ENCODE measurements at places on chromosomes 6 and 20.

- DNase-seq = no peak
Observed at GRCh38 chr6:80469977-80470376, 363.5 kb downstream of the BCKDHB start.

- no peak for DNase-seq
Observed at GRCh38 chr6:94394822-94395221, 975.5 kb upstream of the EPHA7 start.

DNA sequence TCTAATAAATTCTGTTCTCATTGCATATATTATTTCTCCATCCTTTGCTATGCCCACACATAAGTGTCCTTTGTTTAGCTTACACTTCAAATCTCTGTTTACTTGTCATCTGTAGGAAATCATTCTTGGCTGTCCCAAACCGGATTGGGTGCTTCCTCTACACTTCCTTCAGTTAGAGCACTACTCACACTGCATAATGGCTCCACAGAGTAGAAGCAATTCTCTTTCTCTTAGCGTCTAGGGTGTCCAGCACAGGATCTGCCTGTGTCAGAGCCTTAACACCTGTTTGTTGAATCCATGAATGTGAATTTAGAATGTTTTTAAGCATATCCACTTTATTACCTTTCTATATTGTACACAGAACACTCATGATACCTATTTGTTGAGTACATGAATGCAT is 87.0 kb upstream of the BMP2 start:
- DNase-seq = no peak

GRCh38 chr20:61985096-61985495 is 80.6 kb downstream of the TAF4 start:
- DNase-seq = no peak

- DNase-seq = no peak
Observed at GRCh38 chr20:57678340-57678739, 31.5 kb downstream of the PMEPA1 start.

DNA sequence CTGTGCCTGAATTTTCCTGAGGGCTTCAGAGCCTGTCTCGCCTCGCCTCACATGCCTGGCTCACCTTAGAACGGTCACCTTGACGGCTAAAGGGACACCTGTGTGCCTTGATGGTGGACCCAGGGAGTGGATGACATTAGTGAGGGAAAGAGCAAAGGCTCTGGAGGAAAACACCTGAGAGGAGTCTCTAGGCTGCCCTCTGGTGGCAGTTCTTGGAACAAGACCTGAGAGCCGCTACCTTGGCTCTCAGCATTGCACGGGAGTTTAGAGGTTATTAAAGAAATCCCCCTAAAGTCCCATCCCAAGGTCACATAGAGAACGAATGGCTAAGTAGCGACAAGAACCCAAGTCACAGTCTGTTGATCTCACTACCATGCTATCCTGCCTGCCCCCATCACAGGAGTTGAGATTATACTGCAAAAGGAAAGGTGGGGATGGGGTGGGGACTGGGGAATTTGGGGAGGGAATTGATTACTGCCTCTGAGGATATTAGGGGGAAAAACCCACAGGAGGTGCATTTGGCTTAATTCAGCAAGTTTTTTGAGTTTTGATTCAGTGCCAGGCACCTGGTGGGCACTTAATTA is 7.9 kb upstream of the CDSN start:
- peak; percentile 36 for DNase-seq

DNA sequence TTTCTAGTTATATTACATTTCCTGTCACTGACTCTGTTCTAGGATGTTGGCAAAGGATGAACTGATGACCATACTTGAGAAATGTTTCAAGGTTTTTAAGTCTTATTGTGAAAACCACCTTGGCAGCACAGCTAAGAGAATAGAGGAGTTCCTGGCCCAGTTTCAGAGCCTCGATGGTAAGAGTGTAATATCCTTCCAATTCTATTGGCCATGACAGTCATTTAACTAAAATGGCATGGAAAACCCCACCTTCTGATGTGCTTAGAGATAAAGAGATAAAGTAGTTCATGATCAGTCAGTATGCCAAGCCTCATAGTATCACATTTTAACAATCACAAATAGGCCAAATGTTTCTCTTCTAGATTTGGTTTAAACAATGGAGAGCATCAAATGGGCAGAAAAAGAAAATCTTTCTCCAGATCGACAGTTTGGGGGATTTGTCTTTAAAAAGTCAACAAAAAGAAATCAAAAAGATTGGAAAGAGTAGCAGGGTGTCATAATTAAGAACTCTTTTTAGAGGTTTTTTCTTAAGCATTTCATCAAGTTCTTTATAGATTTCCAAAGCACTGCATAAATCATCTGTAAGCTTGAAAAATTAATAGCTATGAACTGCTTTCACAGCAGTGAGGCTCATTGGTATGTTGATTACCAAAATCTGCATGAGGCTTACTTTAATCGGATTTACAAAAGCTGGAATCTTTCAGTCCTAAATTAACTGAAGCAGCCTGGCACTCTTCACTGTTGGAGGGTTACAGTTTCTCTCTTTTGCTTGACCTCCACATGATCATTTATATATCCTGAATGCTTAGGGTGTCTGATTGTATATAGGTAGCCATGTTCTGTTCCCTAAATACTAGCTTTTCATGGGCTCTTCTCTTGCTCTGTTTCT is 48.7 kb downstream of the AKIRIN2 start:
- DNase-seq = no peak

DNA sequence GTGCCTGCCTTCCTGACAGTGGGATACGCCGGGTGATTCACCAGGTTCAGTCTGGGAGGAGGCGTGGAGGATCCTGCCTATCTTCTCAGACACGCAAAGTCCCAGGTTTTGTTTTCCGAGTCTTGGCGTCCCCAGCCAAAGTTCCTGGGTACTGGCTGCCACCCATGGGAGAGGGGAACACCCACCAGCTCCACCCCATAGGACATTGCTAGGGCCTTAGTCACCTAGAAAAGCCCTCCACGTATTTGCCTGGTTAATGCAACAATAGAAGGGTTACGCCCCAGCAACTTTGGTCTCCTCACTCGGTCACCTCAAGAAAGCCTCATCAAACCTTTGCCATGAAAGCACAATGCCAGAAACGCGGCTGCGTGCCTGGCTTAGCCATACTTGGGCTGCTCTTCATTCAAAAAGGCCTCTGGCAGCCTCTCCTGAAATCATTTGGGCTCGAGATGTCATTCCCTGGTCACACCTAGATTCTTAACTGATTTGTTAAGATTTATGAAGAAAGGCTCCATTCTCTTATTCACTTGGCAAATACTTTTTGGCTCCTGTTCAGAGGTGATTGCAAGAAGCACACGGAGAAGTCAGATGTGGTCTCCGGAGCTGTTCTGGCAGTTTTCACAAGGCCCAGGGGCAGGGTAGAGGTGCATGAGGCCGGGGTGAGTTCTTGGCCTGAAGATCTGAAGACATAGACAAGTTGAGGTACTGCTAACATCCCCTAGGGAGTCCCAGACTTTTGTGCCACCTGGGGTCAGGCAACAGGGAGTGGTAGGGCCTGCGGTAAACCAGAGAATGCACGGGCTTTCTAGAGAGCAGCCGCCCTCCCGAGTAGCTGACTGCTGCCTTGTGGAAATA is 35.5 kb upstream of the ZNF133 start:
- no peak for DNase-seq

DNA sequence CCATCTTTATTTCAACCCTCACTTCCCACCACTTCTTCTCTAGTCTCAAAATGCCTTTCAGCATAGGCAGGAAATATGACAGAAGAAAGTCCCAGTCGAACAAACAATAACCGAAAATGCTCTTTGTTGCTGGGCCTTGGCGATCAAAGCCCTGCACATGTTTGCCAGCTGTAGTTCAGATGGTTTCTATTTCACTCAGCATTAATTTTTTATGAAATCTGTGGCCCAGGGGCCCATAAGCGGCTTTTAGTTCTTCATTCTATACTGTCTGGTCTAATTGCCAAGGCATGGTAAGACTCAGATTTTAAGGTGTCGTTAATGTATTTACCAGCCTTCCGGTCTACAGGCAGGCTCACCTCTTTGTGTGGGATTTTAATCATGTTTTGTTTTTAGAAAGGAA is 10.9 kb upstream of the F13A1 start:
- peak; percentile 27 for DNase-seq

- no peak for DNase-seq
Observed at GRCh38 chr6:8494730-8495129, 59.4 kb upstream of the SLC35B3 start.

All from fibroblast of upper back skin (primary cell).